ENCODE measurements at places on chromosomes 4 and X.
A peak's percentile ranks its signal among the peaks of the same experiment; 100 is the strongest.

DNA sequence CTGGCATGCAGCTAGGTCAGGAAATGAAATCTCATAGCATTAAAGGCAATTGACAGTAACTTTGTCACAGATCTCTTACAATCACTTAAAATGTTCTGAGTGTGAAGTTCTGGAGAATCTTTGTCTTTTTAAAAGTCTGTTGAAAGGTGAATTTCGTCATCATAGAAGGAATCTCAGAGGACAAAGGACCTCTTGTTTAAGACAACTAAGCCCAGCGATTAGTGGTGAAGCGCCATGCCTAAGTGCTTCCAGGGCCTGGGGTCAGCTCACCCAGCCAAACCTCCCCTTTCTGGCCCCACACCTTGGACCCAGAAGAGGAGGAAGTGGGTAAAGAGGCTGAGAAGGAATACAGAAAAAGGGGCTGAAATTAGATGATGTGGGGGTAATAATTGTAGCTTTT, 8.5 kb downstream of the FRMD7 start:
- no peak for DNase-seq

DNA sequence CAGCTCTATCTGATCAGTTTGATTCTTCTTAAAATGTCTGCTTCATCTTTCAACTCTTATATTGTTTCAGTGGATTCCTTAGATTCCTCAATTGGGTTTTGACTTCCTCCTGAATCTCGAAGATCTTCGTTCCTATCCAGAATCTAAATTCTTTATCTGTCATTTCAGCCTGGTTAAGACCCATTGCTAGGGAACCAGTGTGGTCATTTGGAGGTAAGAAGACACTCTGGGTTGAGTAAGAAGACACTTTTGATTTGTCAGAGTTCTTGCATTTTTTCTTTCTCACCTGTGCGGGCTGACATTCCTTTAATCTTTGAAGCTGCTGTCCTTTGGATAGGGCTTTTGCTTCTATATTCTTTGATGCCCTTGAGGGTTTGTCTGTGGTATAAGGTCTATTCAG, 291.9 kb downstream of the SLC7A11 start:
- no peak for DNase-seq

- no peak for DNase-seq
Measured at GRCh38 chr4:20926529-20926928, 226.3 kb downstream of the PACRGL start.

DNA sequence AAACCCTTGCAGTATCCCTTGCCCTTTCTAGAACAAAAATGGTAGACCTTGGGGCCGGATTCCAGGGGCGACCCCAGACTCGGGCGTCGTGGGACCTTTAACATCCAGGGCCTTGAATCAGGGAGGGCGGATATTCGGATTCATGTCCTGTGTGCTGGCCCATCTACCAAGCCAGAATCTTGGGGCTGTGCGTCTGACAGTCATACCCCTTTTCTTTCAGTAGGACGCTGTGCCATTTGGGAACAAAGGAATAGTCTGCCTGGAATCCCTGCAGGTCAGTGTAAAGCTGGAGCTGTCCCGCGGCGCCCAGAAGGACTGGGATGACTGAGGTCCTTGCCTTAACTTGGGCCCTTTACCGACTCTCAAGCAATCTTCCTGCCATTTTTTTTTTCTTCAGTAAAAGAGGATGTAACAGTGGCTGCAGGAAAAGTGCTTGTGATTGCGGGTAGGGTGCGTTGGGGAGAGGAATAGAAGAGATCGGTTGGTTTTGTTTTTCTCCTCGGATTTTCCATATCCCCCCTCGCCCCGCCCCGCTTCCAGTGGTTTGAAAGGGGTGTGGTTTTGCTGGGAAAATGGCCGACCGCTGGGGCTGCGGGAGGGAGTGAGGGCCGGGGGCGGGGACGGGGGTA, 518 bp downstream of the ARMCX1 start:
- peak; percentile 32 for DNase-seq

DNA sequence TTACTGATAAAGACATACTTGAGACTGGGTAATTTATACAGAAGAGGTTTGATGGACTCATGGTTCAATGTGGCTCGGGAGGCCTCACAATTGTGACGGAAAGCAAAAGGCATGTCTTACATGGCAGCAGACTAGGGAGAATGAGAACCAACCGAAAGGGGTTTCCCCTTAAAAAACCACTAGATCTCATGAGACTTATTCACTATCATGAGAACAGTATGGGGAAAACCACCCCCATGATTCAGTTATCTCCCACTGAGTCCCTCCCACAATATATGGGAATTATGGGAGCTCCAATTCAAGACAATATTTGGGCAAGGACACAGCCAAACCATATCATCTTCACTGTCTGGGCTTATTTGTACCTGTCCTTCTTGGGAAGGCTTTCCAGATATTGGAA, 22.8 kb upstream of the MUC7 start:
- no peak for DNase-seq

DNA sequence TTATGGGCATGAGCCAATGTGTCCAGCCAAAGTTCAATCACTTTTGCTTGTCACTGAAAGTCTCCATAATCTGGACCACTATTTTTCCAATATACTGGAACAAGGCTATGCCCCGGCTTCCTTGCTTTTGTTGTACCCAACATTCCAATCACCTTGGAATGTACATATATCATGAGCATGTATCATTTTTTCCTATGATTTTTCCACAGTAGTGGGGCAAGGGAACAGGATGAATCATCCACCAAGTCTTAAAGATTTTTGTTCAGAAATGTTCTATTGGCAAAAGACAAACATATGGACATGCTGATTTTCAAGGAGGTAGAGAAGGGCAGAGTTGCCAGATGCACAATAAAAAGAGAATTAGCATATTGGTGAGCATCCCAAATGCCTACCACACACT, 548.1 kb upstream of the INTU start:
- DNase-seq = no peak

- no peak for DNase-seq
Measured at GRCh38 chrX:63869506-63869905, 84.5 kb upstream of the ARHGEF9 start.

DNA sequence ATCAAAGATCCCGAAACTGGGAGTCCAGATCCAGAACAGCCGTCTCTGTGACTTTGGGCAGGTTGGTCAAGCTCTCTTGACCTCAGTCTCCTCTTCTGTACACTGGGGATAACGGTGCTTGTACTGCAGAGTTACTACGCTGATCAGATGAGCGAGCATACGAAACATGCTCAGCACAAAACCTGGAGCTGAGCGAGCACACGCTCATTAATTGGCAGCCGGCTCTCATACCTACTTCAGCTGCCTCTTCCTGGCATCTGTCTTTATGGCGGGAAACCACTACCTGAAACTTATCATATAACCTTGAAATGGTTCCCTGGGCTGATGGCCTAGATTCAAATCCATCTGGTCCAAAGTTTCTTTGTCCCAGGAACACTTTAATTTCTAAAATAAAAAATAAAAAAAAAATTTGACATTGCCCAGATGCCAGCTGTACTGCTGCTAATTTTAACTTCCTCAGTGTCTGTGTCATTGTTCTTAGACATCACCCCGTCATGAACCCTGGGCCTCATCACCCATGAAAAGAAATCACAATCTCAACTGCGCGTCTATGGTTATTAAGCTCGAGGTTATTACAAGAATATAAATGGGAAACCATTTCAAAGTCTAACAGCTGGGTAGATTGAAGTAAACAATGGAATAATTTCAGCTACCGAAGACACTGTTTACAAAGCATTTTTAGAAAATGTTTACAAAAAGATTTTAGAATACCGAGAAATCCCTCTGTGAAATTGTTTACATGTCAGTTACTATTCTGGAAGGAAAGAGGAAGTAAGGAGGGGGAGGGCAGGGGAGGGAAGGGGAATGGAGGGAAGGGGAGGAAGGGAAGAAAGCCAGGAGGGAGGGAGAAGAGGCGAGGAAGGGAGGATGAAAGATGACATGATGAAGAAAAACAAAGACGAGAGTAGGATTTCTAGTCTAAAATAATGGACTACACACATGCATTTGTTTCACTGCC, 49.0 kb downstream of the CRMP1 start:
- no peak for DNase-seq

GRCh38 chrX:20431486-20431885, 164.8 kb upstream of the RPS6KA3 start:
- DNase-seq = no peak

- no peak for DNase-seq
Measured at GRCh38 chr4:16048619-16049419, 35.0 kb downstream of the PROM1 start.

GRCh38 chrX:2334237-2334636, 166.5 kb downstream of the DHRSX start:
- DNase-seq = no peak

DNA sequence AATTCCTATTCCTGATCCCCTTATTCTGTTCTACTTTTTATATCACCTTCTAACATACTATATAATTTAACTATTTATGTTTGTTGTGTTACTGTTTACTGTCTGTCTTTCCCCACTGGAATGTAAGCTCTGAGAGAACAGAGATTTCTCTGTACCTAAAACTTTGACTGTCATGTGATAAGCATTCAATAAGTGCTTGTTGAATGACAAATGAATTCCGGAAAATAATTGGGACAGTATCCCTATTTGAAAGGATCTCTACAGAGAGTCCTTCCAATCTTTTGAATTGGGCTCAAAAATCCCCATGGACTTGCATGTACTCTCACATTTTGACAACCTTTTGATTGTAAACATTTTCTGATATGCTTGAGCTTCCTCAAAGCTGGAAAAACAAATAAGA, 1.6 kb upstream of the MMGT1 start:
- no peak for DNase-seq

DNA sequence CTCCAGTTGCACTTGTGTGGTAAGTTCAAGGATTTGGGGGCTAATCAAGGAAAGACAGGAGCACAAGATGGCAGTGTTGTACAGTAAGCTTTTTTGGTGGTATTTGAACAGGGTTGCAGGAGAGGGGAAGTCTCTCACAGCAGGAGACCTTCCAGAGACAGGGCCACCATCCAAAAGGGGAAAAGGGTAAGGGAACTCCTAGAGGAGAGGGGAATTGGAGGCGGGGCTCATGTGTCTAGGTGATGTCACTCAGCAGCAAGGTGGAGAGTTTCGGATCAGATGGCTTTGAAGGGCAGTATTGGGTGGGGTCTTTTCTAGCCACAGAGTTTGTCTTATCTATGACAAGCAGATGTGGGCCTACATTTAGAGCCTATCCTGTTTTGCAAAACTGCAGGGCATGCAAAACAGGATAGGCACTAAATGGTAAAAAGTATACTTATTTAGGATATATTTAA, 13.4 kb upstream of the RNF175 start:
- no peak for DNase-seq

DNA sequence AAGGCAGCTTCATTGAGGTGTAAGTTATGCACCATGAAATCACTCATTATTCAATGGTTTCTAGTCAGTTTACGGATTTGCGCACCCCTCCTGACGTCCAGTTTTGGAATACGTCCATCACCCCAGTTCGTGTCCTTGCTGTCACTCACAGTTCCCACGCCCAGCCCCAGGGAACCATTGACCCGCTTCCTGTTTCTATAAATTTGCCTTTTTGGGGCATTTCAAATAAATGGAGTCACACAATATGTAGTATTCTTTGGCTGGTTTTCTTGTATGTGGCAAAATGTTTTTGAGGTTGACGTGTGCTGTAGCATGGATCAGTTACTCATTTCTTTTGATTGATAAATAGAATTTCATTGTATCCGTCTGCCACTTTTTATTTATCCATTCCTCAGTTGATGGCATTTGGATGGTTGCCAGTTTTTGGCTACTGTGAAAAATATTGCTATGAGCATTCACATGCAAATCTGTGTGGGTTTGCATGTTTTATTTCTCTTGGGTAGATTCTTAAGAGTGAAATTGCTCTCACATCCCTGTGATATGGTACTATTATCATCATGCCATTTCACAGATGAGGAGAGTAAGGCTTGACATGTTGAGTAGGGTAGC, 18.4 kb upstream of the SORCS2 start:
- no peak for DNase-seq

GRCh38 chr4:119209077-119209476, 3.4 kb upstream of the USP53 start:
- DNase-seq = no peak

GRCh38 chr4:81676537-81676936, 204.8 kb upstream of the RASGEF1B start:
- no peak for DNase-seq

DNA sequence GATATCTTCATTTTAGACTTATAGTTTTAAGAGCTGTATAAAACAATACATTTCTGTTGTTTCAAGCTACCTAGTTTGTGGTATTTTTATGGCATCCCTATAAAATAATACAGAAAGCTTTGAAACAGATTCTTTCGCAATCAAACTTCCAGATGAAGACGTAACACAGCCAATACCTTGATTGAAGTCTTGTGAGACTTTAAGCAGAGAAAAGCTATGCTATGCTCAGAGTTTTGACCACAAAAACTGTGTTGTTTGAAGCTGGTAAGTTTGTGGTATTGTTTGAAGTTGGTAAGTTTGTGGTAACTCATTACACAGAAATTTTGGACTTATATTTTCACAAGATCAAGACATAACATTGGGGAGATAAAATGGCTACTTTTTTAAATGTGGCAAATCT, 201.8 kb upstream of the UGT8 start:
- DNase-seq = no peak

DNA sequence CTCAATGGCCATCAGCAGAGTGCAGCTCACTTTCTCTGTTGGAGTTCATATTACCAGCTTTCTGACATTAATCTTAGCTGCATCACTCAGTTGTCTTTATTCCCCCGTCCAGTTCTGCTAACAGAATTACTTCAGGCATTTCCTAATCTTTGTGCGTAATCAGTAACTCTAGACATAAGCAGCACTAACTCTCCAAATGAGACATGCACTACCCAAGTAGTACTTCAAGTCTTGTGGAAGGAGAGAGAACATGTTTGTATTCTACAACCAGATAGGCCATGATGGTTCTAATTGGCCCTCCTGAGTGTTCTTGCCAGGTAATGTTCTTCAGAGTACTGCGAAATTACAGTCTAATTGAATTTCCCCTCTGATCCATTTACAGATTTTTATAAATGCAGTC, 448.5 kb upstream of the RPS6KA3 start:
- no peak for DNase-seq

DNA sequence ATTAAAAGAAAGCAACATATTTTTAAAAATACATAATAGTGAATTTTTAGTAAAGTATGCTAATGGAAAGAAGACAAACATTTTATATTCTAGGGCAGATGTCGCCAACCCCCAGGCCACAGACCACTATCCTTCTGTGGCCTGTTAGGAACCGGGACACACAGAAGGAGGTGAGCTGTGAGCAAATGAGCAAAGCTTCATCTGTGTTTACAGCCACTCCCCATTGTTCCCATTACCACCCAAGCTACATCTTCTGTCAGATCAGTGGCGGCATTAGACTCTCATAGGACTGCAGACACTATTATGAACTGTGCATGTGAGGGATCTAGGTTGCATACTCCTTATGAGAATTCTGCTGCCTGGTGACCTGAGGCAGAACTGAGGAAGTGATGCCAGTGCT, 37.0 kb upstream of the FAT4 start:
- DNase-seq = no peak

- DNase-seq = no peak
Measured at GRCh38 chr4:94558392-94558904, 106.7 kb downstream of the PDLIM5 start.

- no peak for DNase-seq
Measured at GRCh38 chr4:168535689-168536088, 38.8 kb downstream of the PALLD start.

All from neuronal stem cell (in vitro differentiated cells).